ENCODE measurements at places on chromosomes 5 and 9.
A peak's percentile ranks its signal among the peaks of the same experiment; 100 is the strongest.

DNA sequence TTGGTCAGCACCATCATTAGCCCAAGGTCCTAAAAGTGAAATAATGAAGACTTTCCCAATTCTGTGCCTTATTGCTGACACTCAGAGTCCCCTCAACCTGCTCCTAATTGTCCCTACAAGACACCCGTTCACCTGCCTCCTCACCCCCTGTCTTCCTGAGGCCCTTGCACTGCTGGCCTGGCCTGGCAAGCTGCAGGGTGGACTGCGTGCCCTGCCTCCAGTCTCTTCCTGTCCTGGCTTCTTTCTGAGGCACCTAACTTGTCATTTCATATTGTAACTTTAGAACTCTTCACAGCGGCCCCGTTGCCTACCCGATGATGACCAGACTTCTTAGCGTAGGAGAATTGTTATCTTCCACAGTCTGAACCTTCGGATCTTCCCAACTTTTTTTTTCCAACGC, 153.9 kb downstream of the SMARCA2 start:
- DNase-seq, result no peak

DNA sequence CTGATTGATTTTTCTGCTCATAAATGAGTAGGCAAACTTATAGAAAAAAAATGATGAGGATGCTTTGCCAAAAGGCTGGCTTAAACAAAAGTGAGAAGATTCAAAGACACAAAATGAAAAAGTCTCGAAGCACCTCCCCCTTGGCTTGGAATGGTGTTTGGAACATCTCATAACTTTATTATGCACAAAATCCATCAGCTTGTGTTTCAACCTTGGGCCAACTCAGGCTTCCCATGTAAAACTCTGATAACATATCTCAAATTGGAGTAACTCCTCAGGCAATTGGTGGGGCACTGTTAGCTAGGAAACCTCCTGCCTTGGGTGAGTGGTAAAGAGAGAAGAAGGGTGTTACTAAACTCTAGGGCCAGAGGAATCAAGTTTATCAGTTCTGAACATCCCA, 176.3 kb downstream of the KIAA0825 start:
- DNase-seq, result no peak

- peak; percentile 87 for DNase-seq
These were observed 305.8 kb downstream of the PDE4D start for GRCh38 chr5:59587489-59588337.

DNA sequence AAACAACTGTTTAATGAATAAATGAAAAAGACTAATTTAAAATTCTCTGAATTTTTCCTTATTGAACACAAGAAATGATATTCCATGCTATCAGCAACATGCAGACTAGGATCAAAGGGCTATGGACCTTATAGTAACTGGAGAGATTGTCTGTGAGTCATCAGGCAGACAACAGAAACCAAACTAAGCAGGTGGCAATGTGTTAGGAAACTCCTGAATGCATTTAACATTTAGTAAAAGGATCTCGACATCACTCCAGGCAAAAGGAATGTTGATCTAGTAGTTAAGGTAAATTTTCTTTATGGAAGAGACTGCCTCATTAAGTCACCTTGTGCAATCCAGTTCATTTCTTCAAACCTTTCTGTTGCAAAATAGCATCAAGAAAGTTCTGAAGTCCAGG, 58.4 kb downstream of the ARL15 start:
- no peak for DNase-seq

DNA sequence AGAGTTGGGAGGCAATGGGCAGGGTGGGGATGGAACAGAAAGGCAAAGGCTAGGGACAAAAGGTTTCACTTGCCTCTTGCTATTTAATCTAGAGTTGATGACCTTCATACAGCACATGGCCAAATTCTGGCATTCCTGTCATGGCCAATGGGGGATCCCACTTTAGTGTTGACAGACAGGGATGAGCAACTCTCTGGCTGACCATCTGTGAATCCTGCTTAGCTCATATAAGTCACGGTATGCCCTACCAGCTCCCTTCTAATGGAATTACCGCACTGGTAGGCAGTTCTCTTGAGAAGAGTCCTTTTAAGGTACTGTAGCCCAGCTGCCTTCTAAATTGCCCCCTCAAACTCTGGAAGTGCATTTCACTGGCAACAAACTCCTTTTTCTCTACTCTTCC, 76.1 kb downstream of the MAMDC2 start:
- no peak for DNase-seq

- DNase-seq, result peak; percentile 15
These were observed 15.4 kb downstream of the IARS1 start for GRCh38 chr9:92278110-92278509.

DNA sequence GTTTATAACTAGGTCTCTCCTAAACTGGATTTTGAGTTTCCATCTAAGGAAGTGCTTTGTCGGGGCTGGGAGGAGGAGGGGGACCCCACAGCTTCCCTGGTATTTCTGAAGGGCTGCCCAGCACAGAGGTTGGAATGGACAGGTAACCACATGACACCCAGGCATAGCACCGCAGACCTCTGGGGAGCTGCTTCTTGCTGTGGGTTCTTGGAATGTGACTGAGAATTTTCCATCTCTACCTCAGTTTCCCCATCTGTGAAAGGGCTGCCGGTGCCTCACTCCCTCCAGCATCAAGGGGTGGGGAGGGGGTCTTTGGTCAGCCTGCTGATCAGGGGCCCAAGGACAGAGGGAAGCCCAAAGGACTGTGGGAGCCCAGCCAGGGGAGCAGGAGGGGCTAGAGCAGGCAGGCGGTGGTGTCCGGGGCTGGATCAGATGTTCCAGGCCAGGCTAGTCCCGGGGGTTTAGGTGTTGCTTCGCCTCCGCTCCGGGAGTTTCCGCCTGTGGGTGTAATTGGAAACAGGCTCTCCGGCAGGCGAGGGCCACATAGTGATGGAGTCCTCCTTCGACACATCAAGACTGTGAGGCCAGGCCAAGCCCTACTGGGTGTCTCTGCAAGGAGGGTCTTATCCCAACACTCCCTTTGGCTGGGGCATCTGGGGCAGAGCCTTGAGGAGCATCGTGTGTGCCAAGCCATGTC, 3.3 kb downstream of the OLFML2A start:
- no peak for DNase-seq

GRCh38 chr5:14156650-14157492, 13.7 kb downstream of the TRIO start:
- peak; percentile 98 for DNase-seq

DNA sequence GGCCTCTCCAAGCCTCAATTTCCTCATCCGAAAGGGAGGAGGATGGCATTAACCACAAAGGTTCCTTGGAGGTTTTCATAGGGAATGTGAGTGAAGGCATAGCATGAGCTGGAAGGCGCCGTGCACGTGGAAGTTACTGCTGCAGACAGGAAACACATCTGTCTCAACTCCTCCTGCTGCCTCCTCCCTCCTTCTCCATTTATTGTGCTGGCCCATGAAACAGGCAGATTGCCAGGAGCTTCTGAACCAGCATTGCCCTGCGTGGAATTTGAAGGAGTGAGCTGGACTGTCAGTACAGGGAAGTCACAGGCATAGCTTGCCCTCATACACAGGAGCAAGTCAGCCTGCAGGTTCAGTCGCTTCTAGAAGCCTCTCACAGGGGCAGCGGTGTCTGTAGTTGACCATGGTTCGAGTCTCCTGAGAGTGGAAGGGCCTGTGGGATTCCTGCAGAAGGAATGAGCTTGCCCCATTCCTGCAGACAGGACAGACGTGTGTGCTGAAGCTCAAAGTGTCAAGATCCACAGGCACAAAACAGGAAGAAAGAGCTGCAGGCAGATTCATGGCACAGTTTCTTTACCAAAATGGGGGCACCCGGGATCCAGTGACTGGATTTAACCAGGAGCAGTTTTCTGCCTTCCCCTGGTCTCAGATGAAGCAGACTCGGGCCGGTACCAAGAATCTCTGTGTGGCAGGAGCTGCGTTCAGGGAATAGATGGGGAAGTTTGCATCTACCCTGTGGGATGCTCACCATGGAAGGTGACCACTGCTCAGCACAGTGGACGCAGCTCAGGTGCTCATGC, 48.7 kb upstream of the CTSL start:
- no peak for DNase-seq

DNA sequence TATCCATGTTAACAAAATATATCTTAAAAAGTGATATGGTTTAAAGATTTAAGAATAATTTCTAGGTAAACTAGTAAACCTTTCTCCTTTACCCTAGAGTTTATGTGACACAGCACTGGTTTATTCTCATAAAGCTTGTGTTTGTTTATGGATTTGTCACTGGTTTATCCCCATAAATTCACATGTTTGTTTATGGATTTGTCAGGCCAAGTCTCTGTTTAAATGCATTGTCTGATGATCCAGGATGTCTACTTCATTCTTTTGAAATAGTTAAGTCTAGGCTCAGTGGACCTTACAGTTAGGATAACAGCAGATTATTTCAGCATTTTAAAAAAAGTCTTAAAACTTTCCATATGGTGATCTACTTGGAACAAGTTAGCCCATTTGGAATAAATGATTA, 334.0 kb downstream of the ARRDC3 start:
- no peak for DNase-seq

DNA sequence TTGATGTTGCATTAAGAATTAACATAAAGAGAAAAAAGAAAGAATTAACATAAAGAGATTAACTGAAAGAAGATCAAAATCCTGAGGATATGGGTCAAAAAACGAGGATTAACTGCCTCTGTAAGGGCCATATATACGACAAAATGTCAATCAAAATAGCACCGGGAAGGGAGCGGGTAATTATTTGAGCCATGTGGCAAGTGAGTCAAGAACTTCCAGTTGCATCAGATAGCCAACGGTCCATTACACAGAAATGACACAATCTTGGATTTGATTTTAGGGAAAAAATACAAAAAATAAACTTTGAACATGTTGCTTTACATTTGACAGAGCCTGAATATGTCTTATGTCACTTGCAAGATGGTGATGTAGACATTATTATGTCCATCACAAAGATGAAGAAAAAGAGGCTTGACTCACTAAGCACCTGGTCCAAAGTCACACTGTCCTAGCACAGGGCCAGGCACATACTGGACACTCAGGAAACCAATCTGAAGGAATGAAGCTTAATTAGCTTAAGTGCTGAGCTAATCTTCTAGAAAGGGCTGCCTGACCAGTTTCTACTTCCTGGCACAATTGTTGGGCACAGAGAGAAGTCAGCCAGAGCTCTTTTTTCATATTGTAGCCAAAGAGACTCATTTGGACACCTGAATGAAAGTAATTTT, 273.2 kb upstream of the PAPPA start:
- no peak for DNase-seq

DNA sequence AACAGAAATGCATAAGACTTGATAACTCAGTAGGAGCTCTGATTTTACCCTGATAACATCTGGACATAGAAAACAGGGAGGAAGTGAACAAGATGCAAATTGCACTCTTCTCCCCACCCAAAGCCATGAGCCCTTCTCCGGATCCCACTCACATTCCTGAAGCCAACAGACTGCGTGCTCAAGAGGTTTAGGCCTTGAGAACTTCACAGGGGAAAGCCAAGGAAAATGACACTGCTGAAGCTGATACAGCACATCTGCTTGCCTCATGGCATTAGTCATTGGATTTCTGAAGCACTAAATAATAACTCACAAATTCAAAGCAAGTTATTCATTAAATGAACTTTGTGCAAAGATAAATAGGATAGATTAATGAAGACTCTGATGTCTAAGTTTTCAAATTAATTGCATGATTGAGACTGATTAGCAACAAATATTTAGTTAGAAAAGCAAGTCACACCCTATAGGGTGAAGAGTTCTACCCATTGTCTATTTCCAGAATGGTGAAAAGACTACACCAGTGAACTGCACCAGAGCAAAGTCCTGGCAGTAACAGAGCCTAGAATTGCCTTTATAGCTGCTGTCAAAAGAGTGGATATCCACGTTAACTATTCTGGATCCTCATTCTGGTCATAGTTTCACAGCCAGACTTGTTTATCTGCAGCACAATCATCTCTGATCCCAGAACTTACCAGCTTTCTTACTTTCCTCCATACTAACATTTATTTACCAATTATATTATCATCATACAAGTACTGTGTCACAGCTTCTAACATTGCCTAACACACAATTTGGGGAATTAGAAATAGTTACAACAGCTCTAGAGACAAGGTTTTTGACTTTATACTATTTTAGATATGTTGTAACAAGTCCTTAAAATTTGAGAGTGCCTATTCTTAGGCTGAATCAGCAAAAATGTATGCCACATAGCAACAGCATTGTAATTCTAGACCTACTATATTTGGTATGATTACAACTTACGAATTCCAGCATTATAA, 432.1 kb upstream of the RGMB start:
- peak; percentile 65 for DNase-seq

- DNase-seq, result no peak
These were observed 4.6 kb downstream of the SLC35A4 start for GRCh38 chr5:140569197-140569596.

- DNase-seq, result peak; percentile 90
These were observed 66.6 kb downstream of the C9orf152 start for GRCh38 chr9:110141227-110141793.

DNA sequence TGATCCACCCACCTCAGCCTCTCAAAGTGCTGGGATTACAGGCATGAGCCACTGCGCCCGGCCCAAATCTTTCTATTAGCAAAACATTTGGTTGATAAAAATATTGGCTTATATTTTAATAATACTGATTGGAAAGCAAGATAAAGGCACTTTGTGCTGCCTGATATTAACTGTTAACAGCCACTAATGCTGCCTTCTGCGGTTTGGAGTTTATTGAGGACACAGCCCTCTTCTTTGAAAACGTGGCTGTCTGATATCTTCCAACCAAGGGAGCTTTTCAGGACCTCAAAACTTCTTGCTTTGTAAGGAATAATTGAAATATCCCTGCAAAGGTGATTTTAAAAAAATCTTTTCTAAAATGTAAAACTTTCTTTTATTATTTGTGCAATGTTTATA, 94.0 kb downstream of the IQGAP2 start:
- no peak for DNase-seq

- no peak for DNase-seq
These were observed 628.8 kb upstream of the RGMB start for GRCh38 chr5:98144710-98145109.

DNA sequence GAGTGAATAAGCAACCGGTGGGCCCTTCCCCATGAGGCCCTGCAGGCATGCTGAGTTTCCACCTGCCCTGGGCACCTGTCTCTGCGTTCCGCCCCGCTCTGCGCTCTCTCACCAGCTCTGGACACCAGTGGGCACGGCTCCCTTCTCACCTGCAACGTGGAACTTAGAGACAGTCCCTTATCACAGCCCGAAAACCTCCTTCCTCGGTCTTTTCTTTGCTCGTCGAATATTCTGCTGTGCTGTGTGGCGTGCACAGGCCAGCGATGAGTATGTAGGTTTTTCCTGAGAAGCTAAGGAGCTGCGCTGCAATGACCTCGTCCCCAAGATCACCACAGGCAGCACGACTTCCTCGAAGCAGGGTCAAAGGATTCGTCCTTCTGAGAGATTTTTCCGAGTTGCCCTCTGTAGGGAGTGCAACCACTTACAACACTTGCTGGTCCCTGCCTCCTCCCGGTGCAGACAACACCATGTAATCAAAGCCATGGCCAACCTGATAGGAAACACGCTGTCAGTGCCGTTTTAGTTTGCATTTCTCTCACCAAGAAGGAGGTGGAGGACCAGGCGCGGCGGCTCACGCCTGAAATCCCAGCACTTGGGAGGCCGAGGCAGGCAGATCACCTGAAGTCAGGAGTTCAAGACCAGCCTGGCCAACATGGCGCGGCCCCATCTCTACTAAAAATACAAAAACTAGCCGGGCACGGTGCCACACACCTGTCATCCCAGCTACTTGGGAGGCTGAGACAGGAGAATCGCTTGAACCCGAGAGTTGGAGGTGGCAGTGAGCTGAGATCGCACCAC, 27.2 kb upstream of the NOTCH1 start:
- DNase-seq, result no peak

Data from astrocyte of the spinal cord (primary cell).